ENCODE measurements at places on chromosomes 2 and 18. TPM values are rescaled to one million over a fixed set of nuclear protein-coding genes. Genes with fewer than 3 reads are reported as not detected.
A peak's percentile ranks its signal among the peaks of the same experiment; 100 is the strongest.

LAMA3 gene
- polyA plus RNA-seq: 1.3 TPM

GRCh38 chr2:72415241-72415661, 267.6 kb upstream of the CYP26B1 start:
- DNase-seq: no peak

TNFAIP6 gene
- polyA plus RNA-seq: 1.7 TPM

FOXD4L1 gene
- polyA plus RNA-seq: 0.08 TPM

DNA sequence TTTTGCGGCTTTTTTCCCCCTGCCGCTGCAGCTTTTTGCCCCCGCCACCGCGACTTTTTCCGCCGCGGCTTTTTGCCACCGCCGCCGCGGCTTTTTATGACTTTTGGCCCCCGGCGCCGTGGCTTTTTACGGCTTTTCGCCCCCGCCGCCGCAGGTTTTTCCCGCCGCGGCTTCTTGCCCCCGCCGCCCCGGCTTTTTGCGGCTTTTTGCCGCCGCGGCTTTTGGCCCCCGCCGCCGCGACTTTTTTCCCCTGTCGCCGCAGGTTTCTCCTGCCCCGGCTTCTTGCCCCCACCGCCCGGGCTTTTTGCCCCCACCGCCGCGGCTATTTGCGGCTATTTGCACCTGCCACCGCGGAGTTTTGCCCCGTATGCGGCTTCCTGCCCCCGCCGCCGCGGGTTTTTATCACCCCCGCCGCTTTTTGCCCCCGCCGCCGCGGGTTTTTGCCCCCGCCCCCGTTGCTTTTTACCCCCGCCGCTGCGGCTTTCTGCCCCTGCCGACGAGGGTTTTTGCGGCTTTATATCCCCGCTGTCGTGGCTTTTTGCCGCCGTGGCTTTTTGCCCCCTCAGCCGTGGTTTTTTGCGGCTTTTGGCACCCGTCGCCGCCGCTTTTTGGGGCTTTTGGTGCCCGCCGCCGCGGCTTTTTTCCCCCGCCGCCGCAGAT, 2750.9 kb downstream of the RPIA start:
- DNase-seq: peak; percentile 64

DNA sequence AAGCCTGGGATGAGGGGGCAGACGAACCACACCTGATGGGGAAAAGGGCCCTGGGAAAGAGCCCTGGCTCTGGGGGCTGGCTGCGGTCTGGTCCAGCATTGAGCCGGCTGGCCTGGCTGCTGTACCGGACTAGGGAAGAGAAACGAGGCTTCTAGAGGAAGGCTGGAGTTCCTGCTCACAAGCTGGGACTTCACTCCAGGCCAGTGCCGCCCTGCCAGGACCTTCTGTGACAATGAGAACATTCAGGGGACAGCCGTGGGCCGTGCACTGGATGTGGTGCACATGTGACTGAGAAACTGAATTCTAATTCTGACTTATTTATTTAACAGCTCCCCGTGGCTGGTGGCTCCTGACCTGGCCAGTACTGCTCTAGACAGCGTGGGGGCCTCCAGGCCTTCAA, 269.3 kb downstream of the HDAC4 start:
- DNase-seq: no peak

DNA sequence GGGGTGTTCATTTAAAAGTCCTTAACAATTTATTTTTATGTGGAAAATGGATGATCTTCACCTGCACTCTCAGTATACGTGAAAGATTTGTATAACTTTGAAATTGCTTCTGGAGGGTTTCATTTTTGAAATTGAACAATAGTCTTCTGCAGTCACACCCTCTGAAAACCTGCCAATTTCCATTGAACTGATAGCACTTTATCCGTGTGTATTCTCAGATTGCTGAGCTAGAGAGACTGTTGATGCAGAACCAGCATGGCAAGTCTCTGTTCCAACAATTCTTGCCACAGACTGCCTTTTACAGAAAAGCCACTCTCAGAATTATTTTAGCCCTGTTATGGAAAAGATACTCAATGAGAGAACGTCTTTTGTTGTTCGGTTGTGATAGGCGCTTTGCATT, 6.6 kb upstream of the GULP1 start:
- DNase-seq: no peak

GRCh38 chr2:230944123-230944653, 19.1 kb upstream of the GPR55 start:
- DNase-seq: peak; percentile 5

CHRNG gene
- polyA plus RNA-seq: not detected

GRCh38 chr2:10274983-10275802, 27.5 kb upstream of the HPCAL1 start:
- no peak for DNase-seq

DNA sequence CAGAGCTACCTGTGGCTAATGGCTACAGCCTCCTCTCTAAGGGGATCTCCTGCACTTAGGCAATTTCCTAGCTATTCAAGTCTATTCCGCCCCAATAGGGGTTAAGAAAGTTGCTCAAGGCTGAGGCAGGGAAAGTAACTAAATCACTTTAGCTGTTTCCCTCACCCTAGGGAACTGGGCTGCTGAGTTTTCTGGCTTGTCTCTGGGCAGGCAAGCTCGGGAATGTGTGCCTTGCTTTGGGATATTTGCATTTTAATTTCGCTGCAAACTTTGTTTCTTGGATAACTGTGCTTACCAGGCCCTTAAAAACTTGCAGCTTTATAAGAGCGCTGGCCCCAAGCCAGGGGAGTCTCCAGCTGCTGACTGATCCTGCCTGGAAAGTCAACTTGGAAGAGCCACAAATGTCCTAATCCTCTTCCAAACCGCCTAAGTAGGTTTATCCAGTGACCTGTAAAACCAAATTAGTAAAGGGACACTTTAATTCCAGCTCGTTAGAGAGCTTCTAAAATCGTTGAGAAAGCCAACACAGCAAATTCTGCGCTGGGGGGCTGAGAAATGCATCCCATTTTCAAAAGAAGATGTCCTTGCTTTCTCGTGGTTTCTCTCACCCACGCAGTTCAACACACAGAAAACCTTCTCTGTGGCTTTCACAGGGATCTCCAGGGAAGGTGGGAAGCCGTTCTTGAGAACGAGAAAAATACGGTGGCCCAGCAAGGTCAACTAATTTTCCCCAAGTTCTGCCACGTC, 59.5 kb upstream of the SP3 start:
- DNase-seq: peak; percentile 85

- DNase-seq: no peak
Measured at GRCh38 chr18:62485684-62486083, 37.1 kb upstream of the ZCCHC2 start.

DNA sequence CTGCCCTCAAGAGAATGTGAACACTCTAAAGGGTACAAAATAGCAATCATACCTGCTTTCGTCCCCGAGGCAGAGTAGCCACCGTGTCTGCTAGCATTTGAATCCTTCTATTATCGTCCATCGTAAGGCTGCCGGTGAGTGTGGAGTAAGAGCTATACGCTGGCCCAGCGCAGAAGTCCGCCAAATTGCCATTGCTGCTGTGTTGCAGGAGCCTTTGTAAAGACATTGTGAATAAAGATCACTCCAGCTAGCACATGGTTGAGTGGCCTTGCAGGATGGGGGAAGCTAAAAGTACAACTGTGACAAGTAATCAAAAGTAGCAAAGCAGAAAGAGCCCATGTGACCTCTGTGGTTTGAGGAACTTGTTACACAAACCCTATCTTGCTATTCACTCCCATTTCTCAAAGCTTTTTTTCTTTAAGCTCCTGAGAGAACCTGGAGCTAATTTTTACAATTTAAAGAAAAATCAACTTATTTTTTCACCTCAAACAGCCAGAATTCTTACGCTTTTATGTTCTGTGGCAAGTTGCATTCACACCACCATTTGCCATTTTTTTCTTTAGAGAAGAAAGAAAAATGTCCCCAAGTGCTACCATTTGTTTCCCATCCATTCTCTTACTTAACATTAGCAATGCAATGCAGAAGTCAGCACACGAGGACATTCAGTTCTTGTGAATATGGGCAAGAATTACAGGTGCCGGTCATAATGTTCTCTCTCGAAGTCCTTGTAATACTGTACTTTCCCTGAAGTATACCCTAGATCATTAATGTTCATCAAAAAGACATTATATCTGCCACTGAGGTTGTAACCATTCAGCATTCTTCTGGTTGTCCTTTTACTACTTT, at the start of gene CYTIP:
TSS of gene CYTIP (minus strand) at position 295 of the 846 bp plus-strand sequence. CDS start at position 226, 69 bp downstream.
- DNase-seq: peak; percentile 27

DNA sequence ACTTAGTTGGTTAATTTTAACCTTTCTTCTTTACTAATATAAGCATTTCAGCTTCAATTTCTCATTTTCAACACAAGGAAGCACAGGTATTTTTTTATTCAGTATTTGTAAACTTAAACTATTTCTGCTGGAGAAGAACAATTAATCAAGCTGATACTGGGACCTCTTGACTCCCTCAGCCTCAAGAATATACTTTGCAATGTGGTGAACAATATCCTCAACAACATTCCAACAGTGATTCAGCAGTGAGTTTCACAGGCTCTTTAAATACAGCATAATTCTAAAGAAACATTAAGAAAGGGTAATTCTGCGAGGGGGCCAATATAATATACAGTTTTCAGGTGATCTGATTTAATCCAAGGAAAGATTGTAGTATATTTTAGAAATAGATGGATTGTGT, 10.0 kb downstream of the RAPGEF4 start:
- no peak for DNase-seq

- DNase-seq: peak; percentile 23
Measured at GRCh38 chr2:38505779-38506178, 96.9 kb downstream of the HNRNPLL start.

RBBP8 gene
- 9.5 TPM for polyA plus RNA-seq

DSG4 gene
- not detected for polyA plus RNA-seq

DNA sequence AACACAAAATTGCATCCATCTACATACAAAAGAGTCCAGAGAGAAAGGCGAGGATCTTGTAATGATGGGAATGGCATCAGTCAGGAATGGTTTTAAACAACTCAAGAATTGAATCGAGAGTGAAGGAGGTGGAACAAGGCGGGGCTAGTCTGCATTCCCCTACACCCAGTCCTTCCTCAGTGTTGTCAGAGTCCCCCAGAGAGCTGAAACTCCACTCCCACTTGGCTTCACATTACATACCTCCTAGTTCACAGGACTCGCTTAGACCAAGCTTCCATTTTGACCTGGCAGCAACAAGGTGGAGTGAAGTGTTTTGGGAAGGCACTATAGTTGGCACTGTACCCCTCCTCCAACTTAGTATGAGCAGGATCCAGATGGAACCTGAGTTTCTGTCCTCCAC, 1273.5 kb upstream of the CRIM1 start:
- DNase-seq: no peak

HRH4 gene
- not detected for polyA plus RNA-seq

GRCh38 chr18:40925071-40925541, 1029.9 kb upstream of the PIK3C3 start:
- no peak for DNase-seq

- DNase-seq: no peak
Measured at GRCh38 chr2:109726379-109727270, 67.5 kb upstream of the RGPD5 start.

DYNC1I2 gene
- polyA plus RNA-seq: 51.5 TPM

ALKAL2 gene
- 1.2 TPM for polyA plus RNA-seq

- DNase-seq: no peak
Measured at GRCh38 chr18:59699061-59699460, 1.8 kb upstream of the CCBE1 start.

DNA sequence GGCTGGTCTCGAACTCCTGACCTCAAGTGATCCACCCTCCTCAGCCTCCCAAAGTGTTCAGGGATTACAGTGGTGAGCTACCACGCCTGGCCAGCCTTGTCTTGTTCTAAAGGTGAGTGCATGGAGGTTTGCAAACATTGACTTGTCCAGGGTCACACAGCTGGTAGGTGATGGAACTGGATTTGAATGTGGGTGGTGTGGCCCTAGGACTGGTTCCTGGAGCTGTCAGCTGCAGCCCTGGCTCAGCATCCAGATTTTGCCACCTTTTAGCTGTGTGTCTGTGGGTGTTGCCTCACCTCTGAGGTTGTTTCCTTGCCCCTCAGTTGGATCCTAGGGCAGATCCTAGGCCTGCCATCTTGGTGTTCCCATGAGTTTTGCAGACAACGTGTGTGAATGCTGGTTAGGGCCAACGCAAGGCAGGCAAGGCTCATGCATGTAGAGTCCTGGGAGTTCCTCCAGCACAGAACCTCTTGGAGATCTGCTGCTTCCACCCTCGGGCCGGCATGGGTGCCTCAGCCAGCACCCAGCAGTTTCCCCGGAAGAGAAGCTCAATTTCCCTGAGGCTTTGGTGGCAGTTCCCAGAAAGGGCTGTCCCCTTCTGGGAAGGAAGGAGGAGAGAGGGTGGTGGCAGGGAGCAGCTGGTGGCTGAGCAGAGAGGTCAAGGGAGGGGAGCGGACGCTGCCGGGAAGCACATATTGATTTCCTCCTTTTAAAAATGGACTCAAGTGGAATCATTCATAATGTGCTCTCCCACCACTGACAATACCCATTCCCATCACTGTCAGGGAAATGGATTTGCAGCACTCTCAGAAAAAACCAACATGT, 127.6 kb upstream of the HS6ST1 start:
- peak; percentile 9 for DNase-seq

GRCh38 chr2:120108049-120108448, 95.2 kb downstream of the EPB41L5 start:
- DNase-seq: peak; percentile 29

DNA sequence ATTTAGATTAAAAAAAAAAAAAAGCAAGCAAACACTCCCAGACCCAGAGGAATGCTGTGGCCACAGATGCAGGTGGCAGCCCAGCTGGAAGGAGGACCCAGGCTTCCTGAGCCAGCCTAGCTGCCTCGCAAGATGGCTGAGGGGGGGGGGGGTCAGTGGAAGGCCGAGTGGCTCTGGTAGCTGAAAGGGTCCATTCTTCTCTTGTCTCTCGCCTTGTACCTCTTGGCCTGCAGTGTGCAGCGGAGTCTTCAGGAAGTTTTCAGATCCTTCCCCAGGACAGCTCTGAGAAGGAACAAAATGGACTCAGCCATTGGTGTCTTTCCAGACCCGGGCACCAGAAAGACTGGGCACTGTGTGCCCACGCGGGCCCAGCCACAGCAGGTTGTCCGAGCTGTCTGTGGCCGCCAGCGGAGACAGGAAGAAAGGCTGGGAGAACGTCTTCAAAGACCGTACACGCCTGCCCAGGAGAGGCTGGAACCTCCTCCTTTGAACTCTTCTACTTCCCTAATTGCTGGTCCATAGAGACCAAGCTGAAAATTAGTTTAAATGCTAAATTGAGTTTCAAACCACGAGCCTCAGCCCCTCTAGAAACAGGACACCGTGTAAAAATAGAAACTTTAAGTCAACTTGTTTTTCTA, 21.3 kb downstream of the APCDD1 start:
- DNase-seq: no peak

DNA sequence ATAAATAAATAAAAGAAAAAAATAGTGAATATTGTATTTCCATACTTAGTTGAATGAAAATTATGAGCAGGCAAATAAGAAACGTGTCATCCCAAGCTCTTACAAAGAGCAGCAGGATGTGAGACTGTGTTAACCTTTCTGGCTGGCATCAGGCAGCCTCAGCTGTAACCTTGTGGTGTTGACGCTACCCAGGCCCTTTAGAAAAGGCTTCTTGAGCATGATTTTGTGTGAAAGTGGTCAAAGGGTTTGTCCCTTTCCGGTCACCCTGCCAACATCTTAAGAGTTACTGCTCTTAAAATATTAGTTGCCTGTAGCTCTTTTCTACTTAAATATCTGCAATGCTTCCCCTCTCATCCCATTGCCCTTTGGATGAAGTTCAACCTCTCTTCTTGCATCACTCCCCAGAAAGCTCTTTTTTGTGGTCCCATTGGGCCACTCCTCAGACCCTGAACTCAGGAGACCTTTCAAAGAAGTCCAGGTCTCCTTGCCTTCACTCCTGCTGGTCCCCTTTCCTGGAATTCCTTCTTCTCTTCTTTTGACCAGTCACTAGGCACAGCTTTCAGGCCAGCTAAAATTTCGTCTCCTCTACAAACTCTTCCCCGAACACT, 35.0 kb downstream of the RHOB start:
- DNase-seq: no peak

SETBP1 gene
- 1.4 TPM for polyA plus RNA-seq

FAM124B gene
- polyA plus RNA-seq: 0.34 TPM

GRCh38 chr18:6482198-6482977, 67.7 kb upstream of the L3MBTL4 start:
- peak; percentile 50 for DNase-seq
